Stimulated activated CD4-positive, alpha-beta T cell treated with anti-CD3 and anti-CD28 coated beads, Interleukin-4, amount 100 ng/mL, for 24 hours (primary cell): ENCODE measurements at places on chromosomes 12 and 14.
A peak's percentile ranks its signal among the peaks of the same experiment; 100 is the strongest.

- no peak for DNase-seq
Measured at GRCh38 chr14:26204728-26205479, 392.9 kb downstream of the NOVA1 start.

DNA sequence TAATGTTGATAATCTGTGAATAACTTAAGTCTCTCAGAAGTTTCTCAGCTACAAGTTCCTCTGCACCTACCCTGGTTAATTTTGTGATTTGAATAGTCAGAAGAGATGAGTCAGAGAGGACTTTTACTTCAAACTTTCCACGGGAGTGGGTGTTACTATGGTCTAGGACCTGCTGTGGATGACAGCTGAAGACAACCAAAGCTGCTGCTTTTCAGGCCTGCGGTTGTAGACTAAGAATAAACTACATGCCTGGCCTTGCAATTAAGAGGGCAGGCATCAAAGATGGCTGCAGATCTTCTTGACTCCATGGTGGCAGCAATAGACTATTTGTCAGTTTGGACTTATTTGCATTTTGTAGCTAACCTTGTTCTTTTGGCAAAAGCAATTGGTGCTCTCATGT, 227.1 kb upstream of the KRR1 start:
- peak; percentile 71 for DNase-seq

- no peak for DNase-seq
Measured at GRCh38 chr14:81301813-81302212, 81.1 kb upstream of the GTF2A1 start.

DNA sequence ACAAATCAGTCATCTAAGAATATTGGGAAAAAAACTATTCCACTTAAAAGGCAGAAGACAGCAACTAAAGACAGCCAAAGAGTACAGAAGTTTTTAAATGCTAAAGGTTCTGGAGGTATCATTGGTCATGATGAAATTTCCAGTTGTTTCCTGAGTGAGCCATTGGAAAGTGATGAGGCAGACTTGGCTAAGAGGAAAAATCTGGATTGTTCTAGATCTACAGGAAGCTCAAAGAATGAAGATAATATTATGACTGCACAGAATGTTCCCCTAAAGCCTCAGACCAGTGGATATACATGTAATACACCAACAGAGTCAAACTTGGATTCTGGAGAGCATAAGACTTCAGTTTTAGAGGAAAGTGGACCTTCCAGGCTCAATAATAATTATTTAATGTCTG, 22.8 kb downstream of the GALNT4 start:
- DNase-seq = no peak

DNA sequence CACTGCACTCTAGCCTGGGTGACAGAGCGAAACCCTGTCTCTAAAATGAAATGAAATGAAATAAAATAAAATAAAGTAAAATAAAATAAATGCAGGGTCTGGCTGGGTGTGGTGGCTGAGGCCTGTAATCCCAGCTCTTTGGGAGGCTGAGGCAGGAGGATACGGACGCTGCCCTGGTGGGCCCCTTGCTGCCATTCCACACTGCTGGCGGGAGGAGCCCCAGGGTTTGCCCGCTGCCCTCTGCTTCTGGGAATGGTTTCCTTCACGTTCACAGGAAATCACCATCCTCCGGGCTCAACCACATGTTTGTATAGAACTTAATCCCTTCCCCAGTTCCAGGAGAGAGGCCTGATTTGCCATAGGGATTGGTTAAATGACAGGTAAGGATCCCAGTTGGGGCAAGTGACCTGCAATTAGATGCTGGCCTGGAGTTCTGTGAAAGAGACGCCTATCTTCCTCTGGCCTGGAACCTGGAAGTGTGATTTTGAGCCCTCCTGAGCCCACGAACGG, 29.3 kb downstream of the CALM1 start:
- no peak for DNase-seq

DNA sequence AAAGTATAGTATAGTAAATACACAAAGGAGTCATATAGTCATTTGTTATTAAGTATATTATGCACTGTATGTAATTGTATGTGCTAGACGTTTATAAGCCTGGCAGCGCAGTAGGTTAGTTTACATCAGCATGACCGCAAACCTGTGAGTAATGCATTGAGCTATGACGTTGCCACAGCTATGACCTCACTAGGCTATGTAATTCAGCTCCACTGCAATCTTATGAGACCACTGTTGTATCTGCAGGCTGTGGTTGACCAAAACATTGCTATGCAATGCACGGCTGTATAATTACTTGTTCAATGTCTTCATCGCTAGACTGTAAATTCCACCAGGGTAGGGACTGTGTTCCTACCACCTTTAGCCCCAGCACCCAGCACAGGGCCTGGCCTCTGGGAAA, 53.2 kb upstream of the VASH1 start:
- no peak for DNase-seq

- peak; percentile 55 for DNase-seq
Measured at GRCh38 chr14:20690848-20691640, 2.5 kb downstream of the ANG start.

GRCh38 chr12:92145731-92146496, at the start of gene BTG1:
BTG1 (minus strand) TSS chr12:92145846; CDS start chr12:92145535, 311 bp downstream.
- DNase-seq = peak; percentile 99

GRCh38 chr12:11228296-11228879, 41.1 kb downstream of the PRB3 start:
- peak; percentile 4 for DNase-seq

DNA sequence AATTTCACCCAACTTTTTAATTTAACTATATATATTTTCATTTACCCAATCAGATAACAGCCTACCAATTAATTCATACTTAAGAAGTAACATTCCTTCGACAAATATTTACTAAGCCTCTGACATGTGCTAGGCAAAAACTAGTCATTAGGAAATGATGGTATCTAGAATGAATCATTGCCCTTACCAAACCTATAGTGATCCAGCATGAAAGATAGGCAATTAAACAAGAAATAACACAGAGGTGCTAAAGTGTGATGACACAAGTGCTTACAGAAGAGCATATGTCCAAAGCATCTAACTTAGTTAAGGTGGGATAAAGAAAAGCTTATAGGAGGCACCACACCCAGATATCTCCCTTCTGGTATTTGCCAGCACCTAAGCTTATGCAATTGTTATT, 166.5 kb upstream of the RASSF8 start:
- no peak for DNase-seq

- no peak for DNase-seq
Measured at GRCh38 chr12:15996254-15996653, 85.1 kb downstream of the DERA start.

DNA sequence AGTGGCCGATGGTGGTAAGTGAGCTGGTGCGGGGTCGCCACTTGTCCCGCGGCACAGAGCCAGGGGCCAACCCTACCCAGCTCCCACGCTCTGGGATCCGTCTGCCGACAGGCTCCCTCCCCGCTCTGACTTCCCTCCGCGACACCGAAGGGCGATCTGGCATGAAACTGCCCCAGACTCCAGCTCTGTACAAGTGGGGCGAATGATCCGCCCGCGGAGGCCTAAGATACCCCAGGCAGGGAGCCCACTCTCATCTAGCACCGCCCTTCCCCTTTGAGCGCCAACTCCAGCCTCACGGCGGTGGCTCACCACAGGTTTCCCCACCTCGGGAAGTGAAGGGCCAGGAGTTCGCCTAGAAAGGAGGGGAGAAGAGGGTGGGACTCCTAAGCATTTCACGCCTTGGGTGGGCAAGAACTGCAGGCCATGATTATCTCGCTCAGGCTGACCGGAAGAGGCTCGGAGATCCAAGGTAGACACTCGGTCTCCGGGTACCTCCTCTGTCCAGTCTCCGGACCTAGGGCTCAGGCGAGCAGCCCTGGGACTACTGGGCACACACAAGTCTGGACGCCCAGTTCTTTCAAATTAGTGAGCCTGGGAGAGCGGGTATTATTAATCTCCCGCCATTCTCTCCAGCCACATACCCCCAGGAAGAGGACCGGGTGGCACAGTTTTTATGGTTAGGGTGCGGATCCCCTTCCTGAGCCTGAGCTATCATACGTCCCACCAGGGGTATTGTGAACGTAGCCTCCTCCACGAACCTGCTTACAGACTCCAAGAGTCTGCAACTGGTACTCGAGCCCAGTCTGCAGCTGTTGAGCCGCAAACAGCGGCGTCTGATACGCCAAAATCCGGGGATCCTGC, 849 bp downstream of the WNT1 start:
- DNase-seq = peak; percentile 13

- peak; percentile 2 for DNase-seq
Measured at GRCh38 chr14:105939810-105940508, 413.6 kb downstream of the TMEM121 start.

DNA sequence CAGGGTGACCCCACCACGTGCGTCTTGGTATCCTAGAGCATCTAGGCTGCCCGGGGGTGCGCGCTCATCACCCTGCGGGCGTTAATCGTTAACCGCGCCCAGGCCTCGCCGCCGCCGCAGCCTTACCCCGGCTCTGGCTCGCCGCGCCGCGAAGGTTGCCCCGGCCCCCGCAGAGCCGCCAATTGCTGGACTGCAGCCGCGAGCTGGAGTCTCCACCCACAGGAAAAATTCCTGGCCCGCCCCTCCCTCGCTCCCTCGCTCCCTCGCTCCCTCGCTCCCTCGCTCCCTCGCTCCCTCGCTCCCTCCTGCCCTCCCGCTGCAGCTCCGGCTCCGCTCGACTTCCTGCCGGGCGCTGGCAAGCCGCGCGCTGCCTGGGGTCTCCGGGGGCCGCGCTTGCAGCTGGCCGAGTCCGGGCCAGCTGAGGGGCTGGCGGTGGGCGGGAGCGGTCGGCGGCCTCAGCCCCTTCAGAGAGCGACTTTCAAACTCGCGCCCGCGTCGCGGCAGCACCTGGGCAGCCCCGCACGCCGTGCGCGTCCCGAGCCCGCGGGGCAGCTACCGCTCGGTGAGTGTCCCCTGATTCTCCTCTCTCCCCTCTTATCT, at the start of gene PLEKHG3:
Gene PLEKHG3 (plus strand): TSS at position 282 of the 600 bp plus-strand sequence. CDS start 23,208 bp downstream, outside the sequence.
- peak; percentile 24 for DNase-seq

DNA sequence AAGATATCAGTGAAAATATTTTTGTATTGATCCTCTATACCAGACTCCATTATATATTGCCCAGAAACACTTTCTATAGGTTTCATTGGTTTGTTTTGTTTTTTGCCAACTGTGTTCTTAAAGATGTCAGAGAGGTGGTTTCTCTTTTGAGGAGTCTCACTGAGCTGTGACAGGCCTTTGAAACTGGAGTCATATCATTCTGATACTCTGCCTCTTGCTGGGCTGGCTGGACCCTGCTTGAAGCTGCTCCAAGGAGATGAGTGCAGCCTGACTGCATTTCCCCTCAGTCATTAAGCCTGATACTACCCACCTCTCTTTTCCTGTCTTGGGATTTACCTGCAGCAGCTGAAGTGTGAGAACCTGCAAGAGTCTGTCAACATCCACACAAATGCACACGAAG, 16.4 kb upstream of the TAS2R30 start:
- no peak for DNase-seq

DNA sequence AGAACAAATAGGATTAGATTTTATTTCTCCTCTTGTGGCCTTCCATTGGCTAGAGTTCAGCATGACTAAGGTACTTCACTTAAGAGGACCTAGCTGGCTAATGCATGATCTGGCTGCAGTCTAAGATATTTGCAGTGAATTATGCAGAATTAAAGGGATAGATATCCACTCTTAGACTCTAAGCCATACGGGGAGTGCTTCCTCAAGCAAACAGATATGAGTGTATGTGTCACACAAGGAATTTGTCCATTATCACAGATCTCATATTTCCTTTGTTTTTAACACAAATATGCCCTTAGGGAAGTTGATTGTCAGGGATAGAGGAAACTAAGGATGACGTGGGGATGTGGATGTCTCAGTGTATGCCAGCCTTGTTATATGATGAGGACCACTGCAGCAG, 88.1 kb upstream of the DHRS4 start:
- no peak for DNase-seq

DNA sequence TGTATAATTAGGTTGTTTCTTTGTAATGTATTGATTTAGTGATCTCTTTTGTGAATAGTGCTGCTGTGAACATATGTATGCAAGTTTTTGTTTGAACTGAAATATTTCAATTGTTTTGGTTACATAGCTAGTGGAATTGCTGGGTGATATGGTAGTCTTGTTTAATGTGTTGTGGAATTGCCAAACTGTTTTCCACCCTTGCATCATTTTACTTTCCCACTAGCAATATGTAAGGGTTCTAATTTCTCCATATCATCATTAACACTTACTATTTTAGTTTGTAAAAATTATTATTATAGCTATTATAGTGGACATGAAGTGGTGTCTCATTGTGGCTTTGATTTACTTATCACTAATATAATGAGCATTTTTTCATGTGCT, 5.9 kb downstream of the G2E3 start:
- no peak for DNase-seq

- DNase-seq = no peak
Measured at GRCh38 chr14:97802430-97803373, 1005.5 kb downstream of the VRK1 start.
